ENCODE measurements at places on chromosomes 1 and 21.

DNA sequence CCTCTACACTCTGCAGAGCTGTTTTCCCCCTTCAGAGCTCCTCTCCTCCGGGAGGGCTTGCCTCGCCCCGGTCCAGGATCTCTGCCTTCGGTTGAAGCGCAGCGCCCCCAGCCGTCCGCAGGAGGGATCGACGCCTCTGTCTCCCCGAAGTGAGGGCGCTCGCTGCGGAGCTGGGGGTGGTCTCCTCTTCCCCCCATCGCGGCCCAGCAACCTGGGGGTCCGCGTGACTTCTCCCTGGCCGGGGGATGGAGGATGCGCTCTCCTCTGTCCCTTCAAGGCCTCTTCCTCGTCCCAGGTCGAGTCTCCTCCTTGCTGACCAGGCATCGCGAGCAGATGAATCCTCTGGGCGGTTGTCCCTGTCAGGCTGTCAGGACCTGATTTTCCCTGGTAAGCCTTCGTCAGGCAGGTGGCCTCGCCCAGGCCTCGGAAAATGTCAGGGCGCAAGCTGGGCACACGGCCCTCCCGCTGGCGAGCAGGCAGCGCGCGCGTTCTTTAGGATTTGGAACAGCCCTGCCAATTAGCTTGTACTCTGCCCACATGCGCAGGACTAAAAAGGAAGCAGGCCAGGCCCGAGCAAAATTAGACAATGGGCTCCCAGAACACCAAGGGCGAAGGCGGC lies 90.5 kb downstream of the EDEM3 start:
- peak; percentile 91 for DNase-seq

GRCh38 chr1:109133815-109134214 lies 19.9 kb downstream of the ELAPOR1 start:
- DNase-seq: peak; percentile 22

DNA sequence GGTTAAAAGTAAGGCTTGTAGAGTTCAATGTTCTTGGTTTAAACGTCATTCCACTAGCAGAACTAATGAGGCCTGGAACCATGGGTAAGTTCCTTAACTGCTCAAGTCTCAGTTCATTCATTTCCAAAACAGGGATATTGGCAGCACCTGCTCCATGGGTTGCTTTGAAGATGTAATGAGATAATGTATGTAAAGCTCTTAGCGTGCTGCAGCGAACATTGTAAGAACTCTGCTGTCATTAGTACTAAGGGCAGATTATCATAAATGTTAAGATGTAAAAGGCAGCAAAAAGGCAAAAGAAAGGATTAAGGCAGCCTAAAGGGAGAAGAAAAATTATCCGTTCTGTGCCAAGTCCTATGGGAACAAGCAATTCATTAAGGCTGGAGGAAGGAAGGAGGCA lies 129.1 kb upstream of the NGF start:
- no peak for DNase-seq

- no peak for DNase-seq
These were observed 59.5 kb upstream of the ENAH start for GRCh38 chr1:225712391-225712790.

DNA sequence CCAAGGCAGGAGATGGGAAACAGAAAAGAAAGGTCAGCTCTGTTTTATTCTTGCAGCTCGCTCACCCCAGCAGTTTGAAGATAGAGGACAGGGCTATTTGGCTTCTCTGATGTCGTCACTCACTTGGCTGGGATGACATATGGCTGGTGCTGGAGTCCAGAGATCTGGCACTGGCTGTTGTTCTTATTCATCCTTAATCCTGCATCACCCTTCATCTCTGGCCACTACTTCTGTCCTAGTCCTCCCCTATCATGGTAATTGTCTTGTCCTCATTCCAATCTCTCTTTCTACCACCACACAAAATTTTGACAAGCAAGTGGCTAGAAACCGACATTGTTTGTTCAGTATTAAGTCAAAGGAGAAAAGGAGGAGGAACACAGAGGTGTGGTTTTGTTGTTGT lies 103.8 kb upstream of the PDE4B start:
- DNase-seq: no peak

DNA sequence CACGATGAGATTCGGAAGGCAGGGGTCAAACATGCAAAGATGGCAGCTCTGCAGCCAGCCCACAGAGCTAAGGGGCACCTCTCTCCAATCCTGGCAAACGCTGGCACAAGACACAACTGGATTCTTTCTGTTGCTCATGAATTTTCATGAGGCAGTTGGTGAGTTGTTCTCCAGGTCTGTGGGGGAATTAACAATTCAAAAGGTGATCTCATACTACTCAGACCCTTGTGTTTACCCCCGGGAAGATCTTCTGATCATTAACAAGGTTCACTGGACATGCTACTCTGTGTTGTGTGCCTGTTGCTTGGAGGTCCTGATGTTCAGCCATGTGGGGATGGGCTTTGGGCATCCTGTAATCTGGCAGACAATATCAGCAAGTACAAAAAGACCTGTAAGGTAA lies 128.9 kb downstream of the HHAT start:
- DNase-seq: no peak

DNA sequence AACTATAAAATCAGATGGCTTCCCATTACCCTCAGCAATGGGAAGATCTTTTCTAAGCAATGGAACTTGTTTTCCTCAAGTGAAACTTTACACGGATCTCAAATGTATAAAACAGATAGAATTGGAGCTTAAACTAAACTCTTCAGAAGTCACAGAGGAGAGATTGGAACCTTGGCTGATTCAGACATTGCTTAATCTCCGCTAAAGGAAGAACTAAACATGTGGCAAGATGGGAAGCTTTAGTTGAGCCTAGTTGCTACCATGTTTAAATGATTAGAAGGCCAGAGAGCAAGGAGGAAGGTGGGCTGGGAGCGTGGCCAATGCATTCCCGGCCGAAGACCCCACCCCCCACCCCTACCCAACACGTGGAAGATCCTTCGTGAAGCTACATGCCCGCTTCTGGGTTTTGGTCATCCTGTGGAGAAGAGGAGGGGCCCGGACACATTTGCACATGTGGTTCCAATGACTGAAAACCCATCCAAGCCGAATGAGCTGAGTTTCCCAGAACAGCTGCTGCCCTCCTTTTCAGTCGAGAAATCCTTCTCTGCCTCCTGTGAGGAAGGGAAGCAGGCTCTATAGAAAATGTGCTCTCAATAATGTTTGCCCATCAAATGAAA lies 164.3 kb downstream of the MIS18A start:
- no peak for DNase-seq

- DNase-seq: no peak
These were observed 4.4 kb downstream of the SUCO start for GRCh38 chr1:172537366-172537765.

GRCh38 chr1:212260557-212261355 lies 24.5 kb upstream of the PPP2R5A start:
- DNase-seq: no peak

GRCh38 chr1:206843626-206844025 lies 21.8 kb upstream of the IL20 start:
- no peak for DNase-seq

GRCh38 chr21:28817871-28818270 lies 174.8 kb downstream of the LTN1 start:
- DNase-seq: no peak

GRCh38 chr1:14442669-14443068 lies 155.8 kb upstream of the KAZN start:
- no peak for DNase-seq

GRCh38 chr21:20802631-20803260 lies 195.5 kb upstream of the NCAM2 start:
- peak; percentile 71 for DNase-seq

DNA sequence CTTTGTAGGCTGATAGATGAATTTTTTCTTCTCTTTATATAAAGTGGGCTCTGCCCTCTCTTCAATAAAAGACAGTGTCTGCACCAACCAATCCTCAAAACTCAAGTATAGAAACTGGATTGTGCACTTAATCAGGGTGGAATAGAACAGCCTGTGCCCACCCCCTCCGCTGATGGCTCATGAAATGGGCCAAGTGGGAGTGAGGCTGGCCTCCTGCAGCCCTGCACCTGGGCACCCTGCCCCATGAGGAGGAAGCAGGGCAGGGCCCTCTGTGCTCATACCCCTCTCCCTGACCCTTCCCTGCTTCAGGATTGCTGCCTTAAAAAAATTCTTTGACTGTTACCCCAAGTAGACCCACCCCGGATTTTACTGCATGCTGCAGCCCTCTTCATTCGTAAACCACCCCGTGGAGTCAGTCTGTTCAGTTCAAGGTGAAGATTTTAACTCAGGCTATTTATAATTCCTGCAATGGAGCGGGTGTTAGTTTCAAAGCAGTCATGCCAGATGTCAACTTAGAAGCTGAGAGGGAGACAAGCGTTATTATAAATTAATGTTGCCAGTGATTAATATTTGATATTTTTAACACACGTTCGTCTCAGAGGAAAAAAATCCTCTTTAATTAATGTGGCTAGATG lies 15.8 kb downstream of the PROK1 start:
- no peak for DNase-seq

DNA sequence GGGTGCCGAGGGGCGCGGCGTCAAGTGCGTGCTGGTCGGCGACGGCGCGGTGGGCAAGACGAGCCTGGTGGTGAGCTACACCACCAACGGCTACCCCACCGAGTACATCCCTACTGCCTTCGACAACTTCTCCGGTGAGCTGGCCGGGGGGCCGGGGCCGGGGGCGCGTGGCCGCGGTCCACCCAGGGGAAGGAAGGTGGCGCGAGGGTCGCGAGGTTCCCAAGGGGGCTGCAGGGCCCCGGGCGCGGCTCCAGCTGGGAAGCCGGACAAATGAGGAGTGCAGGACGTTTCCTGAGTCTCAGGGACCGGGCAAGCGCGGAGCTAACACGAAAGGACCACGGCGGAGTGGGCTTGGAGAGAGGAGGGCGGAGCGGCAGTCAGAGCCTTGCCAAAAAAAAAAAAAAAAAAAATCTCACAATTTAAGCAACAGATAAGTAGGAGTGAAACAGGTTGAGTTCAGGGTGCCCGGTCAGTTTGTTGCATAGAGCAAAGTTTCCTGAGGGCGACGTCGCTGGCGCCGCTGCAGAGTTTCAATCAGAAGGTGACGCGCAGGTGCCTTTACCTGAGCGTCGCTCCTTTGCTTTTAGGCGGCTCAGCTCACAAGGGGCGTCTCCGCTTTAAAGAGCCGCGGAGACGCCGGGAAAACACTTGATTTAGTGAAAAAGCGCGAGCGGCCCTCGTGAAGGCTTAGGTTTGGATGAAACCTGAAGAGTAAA lies 750 bp downstream of the RHOU start:
- DNase-seq: no peak

DNA sequence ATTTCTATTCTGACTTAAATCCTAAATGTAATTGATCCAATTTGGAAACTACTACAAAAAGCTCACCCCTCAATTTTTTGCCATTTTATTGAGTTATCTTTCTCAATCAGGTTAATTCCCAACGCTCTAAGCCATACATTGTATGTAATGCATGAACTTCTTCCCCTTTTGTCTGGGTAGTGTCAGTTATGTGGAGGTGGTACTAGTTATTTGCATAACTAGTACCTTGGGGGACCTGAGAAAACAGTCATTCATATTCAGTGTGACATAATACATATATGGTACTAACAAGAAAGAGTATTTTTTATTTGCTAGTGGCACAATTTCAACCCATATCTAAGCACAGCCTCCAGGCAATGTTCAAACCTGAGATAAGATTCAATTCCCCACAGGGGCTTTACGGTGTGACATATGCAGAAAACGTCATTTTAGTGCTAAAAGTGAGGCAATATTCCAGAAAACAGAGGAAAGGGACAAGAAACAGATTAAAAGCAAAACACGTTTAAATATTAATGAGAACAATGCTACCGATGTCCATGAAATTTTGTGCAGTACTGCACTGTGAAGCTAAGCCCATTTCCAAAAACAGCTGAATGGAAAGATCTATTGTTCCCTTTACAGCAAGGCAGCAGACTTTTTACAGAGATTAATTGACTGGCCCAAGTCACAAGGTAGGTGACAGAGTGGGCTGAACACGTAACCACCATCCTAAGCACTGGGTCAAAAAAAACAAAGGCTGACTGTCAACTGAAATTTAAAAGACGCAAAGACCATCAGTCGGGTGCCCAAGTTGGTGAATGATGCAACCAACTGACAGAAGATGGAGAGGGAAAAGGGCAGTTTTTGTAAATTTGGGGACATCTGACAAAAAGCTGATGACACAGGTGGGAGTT lies 1.4 kb downstream of the HLCS start:
- DNase-seq: no peak

DNA sequence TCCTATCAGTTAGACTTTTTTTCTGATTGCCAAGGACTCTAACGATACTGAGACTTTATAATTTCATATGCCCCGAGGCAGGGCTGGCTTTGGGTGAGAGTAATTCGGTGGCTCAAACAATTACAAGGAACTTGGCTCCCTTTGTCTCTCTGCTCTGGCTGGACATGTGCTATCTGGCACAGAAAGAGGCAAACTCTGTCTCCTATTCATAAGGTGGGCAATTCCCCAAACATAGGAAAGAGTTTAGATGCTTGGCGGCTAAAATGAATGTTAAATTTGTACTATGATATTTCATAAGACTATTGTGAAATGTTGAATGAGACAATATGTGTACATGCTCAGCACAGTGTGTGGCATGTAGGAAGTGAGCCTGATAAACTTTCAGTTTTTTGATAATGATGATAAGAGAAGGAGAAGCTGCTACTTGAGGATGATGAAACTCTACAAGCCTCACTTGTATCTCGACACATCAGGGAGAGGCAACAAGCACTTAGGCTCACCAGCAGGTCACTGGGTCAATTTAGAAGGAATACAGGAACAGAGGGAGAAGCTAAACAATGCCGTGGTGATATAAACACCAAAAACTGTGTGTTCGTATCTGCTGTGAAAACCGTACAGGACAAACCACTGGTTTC lies 12.6 kb upstream of the NTPCR start:
- no peak for DNase-seq

- DNase-seq: no peak
These were observed 33.5 kb downstream of the NEK2 start for GRCh38 chr1:211641942-211642341.

DNA sequence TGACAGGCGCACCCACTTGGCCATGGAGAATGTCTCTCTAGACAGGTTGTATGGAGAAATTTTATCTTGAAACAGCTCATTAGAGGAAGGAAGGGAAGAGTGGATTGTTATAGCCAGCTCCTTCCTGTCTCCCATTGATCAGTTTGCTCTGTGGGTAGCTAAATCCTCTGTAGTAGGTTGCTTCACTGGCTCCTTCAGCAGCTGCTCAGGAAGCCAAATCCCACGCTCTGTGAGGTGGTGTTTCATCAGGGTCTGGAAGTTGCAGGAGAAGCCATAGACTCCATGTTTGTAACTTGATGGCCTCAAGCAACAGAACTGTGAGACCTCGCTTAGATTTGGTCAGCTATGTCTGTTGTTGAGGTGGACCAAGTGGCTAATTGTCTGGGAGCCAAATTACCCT lies 6.8 kb upstream of the NFYC start:
- DNase-seq: no peak

GRCh38 chr1:30489737-30490389 lies 233.5 kb downstream of the MATN1 start:
- no peak for DNase-seq

GRCh38 chr1:91862120-91862519 lies 23.8 kb downstream of the TGFBR3 start:
- DNase-seq: no peak

DNA sequence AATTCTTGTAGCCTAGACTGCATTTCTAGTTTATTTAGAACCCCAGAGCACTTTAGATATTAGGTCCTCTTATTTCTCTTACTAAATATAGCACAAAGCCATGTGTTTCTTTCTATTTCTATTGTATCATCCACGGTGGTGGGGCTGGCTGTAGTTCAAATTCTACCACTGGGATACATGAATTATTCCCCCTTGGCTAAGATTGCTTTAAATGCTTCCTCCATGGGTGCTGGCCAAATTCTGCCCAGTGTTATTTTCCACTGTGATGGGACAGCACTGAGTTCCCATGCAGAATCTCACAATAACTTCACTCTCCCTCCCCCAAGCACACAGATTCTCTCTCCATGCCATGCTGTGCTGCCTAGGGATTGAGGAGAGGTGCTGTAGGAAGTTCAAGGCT lies 41.5 kb upstream of the GBP6 start:
- DNase-seq: no peak
